ENCODE measurements at places on chromosomes 2 and 18.

DNA sequence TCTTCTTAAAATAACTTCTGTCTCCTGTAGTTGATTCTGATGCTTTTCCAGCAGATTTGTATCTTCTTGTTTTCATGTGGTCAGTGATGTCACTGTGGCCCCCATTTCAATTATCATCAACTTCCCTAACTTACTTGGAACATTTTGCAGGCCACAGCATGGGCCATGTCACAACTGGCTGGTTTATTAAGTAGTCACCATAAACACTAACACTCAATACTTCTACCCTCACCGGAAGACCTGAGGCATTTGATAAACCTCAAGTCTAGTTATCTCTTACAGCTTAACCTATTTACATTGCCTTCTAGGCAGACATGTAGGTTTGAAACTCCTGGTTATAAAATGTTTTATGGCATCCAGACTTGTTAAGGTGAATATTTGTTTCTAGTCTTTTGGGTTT, 37.4 kb upstream of the PROKR1 start:
- no peak for DNase-seq

DNA sequence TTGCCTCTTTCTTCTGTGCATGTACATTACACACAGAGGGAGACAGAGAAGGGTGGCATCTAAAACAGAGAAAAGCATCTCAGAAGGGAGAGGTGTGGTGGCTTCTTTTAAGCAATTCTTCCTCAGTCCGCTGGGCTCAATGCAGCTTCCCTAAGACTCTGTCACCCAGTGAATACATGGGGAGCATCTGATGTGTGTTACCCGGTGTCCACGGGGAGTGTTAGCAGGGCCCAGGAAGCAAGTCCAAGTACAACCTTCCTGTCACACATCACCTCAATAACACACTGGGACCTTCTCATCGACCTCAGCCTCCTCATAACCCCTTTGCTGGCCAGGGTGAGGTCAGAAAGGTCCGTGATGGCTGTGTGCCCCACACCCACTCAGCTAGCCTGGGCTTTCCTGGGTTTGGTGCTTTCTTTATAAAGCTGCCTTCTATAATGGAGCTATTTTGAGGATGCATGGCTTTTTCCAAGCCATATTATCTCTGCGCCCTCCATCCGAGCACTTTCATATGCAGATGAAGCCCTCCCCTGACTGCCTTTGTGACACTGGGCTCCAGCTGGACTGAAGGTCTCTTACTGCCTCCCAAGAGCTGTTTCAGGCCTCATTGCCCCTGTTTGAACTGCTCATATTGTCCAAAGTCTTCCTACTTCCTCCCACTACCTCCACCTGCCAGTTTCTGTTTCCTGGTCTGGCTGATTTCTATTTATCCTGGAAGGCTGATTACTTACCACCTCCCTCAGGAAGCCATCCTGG, 21.4 kb downstream of the TNFRSF11A start:
- peak; percentile 61 for DNase-seq

GRCh38 chr2:45096996-45097395, 87.7 kb upstream of the SIX2 start:
- no peak for DNase-seq

DNA sequence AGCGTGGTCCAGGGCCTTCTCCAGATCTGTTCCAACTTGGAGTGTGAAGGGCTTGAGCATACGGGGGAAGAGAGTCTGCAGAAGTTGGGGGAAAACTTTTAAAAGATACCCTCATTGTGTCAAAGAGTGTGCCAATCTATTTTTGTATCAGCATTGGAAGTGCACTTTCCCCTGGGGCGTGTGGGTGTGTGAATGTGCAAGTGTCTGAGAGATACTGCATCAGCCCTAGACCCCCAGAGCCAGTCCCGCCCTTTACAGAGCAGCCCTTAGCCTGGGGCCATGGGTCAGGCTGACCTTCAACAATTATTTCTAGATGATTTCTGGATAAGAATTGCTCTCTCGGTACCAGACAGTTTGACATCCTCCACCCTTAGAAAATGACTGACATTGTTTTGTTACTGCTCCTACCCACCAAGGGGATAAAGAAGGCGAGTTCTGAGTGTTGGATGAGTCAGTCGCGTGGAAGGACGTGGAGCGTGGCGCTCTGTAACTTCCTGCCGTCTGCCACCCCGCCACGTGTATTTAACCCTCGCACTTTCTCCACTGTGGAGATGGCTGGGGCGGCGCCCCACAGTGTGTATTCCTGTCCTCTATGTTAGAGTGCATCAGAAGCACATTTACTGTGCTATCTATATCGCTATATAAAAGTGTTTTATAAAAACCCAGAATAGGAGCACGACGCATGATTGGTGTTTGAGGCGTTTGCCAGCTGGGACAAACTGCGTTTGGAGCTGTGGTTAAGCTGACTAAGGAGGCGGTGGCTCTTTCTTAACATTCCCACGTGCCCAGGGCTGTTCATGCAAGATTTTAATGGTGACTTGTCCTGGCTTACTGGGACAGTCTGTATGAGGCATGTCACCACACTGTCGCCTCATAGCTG, 122.6 kb downstream of the CABLES1 start:
- DNase-seq = no peak

- no peak for DNase-seq
These were observed 84.2 kb upstream of the MAPK4 start for GRCh38 chr18:50475538-50476193.

- DNase-seq = no peak
These were observed 30.4 kb downstream of the ODC1 start for GRCh38 chr2:10417551-10418335.

DNA sequence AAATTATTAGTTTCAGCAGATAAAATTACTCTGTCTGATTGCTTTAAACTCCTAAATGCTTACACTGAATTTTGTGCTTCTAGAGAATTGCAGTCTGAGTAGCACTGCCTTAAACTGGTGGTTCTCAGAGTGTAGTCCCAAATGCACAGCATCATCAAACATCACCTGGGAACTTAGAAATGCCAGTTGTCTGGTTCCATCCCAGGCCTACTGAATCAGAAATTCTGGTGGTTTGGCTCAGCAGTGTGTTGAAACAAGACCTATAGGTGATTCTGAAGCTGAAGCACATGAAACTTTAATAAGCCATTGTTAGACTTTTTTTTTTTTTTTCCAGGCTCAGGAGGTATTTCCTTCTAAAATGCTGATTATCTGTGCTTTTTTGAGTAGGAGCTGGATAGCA, 22.0 kb downstream of the EPC2 start:
- no peak for DNase-seq

GRCh38 chr2:196783431-196784094, 15.9 kb downstream of the GTF3C3 start:
- DNase-seq = no peak

GRCh38 chr2:191636586-191636985, 41.4 kb upstream of the NABP1 start:
- DNase-seq = no peak

DNA sequence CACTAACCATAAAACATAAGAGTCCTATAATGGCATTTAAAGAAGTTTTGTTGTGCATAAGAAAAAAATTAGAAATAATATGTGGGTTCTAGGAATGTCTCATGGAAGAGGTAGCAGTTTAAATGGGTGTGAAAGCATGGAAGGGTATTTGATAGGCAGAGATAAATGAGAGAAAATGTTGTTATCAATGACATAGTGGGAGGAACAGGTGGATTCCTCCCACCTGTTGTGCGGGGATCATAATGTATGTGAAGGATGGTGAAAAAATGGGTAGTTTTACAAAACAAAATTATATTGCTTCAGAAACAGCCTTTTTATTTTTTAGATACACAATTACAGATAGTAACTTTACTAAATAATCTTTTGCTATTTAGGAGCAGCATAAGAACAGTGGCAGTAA, 41.7 kb downstream of the RIT2 start:
- DNase-seq = no peak

- no peak for DNase-seq
These were observed 59.5 kb upstream of the SP3 start for GRCh38 chr2:174024524-174025270.

DNA sequence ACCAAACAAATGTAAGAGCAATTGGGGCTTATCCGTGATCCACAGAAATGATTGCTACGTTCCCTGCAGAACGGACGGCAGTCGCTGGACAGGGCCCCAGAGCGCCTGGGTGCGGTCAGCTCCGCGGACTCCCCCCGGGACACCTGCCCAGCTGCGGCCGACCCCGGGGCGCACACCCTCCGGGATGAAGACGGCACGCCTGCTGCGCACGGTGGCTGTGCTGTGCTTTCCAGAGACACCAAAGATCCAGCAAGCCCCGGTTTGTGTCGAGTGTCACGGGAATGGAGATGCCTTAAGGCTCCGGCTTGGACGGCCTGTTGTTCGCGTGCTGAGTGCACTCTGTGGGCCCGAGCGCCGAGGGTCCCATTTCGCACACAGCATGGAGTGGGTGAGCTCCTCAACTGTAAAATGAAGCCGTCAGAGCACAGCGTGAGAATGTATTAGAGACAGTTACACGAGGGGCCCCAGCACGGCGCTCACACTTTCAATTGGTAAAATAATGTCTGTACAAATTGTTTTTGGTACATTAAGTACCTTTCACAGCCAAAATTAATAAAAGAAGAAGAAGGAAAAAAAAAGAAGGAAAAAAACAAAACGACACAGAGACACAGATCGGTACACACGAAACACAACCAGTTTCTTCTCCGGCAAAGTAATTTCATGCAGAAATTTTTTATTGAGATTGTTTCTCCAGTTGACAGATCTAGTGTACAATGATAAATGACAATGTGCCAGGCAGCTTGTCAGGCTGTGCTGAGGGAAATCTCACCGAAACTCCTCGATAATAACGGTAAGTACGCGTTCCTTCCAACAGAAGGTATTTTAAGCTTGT, 615.8 kb upstream of the SALL3 start:
- DNase-seq = no peak

DNA sequence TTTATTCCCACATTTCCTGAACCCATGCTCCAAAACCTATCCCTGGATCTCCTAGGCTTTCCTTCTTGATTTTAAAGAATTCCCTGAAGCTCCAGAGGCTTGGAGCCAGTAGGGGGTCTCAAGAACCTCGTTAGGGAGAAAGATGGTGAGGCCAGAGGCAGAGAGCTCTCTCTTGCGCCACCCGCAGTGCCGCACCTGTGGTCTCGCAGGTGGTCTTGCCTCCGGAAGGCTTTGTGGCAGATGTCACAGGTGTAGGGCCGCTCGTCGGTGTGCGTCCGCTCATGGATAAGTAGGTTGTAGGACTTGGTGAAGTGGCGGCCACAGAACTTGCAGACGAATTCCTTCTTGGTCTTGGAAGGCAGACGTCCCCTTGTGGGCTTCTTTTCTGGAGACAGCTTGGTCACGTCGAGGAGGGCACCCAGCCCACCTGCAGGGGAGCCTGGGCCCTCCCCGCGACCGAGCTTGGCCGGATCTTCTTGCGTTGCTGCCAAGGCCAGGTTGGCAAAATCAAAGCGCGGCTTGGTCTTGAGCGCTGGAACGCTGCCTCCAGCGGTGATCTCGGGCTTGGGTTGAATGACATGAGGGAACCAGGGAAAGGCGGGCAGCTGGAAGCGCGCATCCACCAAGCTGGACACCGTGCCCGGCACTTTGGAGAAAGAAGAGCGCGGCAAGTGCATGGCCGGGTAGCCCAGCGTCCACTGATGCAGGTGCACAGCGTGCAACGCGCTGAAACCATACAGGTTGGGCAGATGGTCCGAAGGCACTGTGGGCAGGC, 5.3 kb downstream of the OSR1 start:
- DNase-seq = no peak

DNA sequence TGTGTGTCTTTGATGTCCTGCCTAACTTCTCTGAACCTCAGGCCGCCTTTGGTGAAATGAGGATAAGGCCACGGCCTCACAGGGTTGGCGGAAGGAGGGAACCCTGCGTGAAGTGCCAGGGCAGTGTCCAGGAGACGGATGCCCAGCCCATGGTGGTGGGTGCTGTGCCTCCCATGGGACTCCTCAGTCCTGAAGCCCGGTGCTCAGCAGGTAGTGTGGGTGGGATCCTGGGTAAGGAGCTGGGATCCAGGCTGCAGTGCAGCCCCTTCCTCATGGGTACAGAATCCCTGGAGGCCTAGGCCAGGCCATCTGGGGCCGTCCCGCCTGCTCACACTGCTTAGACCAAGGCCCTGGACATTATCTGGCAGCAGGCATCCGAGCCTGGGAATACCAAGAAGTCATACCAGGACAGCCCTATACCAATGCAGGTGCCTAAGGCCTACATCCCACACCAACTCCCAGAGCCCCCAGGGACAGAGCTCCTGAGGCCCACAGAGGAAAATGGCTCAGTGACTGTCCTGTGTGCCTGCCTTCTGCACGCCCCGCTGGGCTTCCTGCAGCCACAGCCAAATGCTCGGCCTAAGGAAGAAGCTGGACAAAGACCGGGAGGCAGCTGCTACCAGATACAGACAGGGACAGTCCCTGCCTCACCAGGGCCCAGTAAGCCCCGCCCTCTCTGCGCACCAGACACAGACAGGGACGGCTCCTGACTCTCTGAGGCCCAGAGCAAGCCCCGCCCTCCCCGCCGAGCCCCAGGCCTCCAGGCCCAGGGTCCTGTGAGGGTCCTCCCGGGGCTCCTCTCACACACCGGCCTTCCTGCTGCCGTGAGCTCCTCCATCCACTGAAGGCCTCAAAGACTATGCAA, 78.0 kb downstream of the NDUFA10 start:
- no peak for DNase-seq

- no peak for DNase-seq
These were observed 446 bp downstream of the COPS9 start for GRCh38 chr2:240135706-240136012.

GRCh38 chr2:222738312-222738711, 66.9 kb downstream of the MOGAT1 start:
- no peak for DNase-seq

DNA sequence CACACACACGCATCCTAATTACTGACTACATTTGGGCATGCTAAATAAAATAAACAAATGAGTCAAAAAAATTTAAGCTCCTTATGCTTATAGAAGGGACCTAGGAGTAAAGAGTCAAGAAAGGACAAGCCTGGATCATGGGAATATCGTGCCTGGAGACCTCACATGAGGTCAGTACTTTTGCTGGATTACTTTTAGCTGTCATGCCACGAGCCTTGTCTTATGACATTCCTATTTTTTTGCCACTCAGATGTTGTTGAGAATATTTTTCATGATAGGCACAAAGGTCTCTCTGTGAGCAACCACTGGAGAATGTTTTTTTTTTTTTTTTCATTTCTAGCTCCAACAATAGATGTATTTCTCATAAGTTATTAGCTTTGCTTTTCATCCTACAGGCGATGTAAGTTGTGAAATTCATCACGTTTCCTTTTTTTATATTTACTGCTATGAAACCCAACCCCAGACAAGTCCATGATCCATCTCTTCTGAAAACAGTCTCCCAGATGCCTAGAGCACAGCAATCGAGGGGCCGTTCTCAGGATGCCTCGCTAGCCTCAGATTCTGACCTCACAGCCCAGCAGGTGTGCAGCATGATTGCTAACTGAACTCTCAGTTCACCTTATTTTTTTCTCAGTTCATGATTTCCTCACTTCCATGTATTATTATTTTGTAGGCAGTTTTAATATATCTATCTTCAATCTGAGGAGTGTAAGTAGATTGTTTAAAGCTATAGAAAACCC, 464.5 kb downstream of the IRS1 start:
- no peak for DNase-seq

DNA sequence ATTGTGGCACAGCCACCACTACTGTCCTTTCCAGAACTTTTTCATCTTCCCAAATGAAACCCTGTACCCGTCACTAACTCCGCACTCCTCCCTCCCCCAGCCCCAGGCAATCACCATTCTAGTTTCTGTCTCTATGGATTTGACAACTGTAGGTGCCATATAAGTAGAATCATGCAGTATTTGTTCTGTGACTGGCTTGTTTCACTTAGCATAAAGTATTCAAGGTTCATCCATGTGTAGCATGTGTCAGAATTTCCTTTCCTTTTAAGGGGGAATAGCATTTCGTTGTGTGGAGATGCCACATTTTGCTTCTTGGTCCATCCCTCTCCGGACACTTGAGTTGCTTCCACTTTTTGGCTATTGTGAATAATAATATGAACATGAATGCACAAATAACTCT, 842 bp upstream of the CKAP2L start:
- no peak for DNase-seq

All from NCI-H2081 (cell line).